ENCODE measurements at places on chromosomes 2 and 18.

- no peak for DNase-seq
Measured at GRCh38 chr2:39512434-39512935, 75.4 kb upstream of the MAP4K3 start.

DNA sequence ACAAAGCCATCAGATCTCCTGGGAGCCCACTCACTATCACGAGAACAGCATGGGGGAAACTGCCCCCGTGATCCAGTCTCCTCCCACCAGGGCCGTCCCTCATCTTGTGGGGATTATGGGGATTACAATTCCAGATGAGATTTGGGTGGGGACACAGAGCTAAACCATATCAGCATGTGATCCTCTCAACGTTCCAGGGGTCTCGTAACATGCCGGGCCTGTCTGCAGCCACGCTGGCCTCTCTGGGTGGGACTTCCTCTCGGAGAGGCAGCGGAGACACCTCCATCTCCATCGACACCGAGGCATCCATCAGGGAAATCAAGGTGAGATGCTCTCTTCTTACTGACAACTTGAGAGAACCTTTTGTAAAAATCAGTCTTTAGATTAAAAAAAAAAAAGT, 49.6 kb upstream of the RBM44 start:
- DNase-seq: no peak

DNA sequence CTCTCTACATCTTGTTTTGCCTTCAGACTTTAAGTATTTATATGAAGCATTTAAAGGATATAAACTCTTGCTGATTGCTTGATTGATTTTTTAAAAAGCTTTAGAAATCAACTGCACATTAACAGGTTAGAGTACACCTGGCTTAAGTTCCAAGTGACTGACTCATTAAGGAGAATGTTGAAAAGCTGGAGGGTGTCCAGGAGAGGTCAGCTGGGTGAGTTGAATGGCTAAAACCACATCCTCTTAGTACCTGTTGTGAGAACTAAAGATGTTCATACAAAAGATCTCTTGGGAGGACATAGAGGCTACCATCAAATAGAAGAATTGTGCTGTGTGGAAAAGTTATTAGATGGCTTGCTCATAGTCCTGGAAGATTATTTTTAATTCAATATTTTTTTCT, 206.8 kb downstream of the TXNL1 start:
- DNase-seq: no peak

DNA sequence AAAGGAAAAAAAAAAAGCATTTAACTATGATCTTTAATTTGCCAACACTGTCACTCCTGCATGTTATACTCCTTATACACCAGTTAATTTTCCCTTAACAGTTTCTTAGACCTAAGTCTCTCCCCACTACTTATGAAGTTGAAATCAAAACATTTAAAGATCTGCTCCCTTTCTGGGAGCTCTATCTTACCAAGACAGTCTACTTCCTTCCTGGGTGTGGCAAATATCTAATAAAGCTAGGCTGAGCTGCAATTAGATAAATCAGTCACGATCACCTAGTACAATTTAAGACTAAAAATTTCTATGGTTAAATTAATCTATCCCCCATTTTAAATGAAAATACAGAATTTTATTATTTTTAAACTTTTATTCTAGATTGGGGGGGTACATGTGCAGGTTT, 33.4 kb downstream of the PUM2 start:
- no peak for DNase-seq

- DNase-seq: no peak
Measured at GRCh38 chr2:121242175-121242875, 42.7 kb downstream of the TFCP2L1 start.

DNA sequence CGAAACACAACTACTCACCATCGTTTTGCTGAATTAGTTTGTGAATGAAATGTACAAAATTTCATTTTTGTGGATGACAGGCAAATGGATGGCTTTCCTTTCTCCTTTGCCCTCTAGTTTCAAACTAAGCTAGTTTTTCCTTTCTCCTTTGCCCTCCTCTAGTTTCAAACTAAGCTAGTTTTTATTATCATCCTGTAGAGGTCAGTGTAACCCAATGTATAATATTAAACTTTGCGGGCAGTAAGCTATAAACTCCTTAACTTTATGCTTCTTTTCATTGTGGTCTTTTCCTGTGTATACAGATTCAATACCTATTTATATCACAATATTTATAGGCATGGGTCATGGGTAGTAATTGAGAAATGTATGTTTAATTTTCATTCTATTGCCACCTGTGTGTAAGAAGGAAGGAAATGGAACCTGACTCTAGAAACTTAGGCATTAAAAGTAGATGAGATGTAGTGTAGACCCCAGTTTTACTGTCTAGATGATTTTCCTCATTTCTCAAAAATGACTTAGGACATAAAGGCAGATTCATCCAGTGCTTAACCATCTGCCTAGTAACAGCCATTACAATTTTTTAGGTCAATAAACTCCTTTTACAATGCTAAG, 58.1 kb downstream of the MAP3K19 start:
- DNase-seq: peak; percentile 22

DNA sequence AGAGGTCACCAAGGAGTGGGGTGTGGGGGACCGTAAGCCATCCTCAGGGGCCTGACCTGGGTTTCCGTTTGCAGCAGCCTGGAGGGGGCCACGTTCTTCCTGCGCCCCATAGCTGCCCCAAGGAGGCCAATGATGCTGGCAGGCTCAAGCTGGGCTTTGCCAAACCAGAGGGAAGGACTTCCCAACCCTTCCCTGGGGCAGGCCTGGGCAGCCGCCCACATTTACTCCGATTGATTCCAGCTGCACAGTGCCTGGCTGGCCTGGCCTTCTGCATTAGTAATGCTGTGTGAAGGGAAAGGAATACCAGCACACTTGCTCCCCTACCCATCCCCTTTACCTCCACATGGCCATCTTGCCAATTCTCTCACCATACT, 360.6 kb upstream of the SLC14A2 start:
- no peak for DNase-seq

DNA sequence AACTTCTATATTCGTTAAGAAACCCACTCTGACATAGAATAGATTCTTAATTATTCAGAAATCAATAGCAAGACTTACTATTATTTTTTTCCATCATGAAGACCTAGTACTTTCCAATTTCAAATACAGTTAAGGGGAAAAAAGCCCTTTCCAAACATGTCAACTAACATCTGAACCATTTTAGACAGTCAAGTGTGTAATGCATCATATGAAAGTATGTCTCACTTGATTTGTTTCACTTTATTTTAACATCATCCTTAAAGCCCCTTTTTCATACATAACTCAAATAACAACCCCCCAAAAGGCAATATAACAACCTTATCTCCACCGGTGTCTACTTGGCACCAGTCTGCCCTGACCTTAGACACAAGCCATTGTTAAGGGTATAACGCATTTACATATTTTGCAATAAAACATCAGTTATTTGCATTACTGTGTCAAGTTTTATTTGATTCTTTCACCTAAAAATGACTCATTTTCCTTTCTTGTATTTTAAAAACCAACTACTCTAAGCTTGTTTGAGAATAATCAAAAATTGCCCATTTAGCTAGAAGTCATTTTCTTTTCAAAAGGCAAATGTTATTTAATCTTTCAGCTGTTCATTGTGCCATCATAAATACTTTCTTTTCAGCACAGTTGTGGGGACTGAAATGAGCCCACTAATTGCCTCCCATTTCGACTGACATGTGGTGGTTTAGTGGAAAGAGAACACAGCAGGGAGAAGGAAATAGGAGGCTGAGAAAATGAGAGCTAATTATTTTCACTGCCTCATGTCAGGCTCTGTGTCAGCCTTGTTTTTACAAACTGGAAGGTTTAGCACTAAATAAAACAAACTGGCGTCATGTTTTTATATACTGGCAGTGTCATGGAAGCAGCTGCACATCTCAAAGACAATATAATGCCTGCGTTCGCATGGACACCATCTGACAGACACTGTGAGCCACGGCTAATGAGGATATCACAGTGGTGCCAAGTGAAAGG, 104.7 kb upstream of the CDCA7 start:
- DNase-seq: peak; percentile 95

DNA sequence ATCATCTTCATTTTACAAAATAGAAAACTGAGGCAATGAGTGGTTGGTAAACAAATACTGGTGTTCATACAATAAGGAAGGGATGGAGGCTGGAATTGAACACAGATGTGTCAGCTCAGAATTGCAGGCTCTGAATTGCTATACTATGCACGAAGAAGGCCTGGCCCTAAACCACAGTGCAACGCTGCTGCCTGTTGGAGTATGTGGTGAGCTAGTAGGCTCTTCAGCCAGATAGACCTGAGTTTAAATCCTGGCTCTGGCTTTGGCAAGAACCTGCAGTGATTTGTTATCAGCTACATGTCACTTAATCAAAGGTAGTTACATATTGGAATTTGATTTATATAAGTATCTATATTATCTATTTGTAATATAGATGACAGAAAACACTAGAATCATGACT, 1602.4 kb upstream of the CELF4 start:
- no peak for DNase-seq

GRCh38 chr18:65215865-65216466, 534.8 kb upstream of the CDH7 start:
- peak; percentile 93 for DNase-seq

- no peak for DNase-seq
Measured at GRCh38 chr2:66688951-66689350, 254.0 kb downstream of the MEIS1 start.

DNA sequence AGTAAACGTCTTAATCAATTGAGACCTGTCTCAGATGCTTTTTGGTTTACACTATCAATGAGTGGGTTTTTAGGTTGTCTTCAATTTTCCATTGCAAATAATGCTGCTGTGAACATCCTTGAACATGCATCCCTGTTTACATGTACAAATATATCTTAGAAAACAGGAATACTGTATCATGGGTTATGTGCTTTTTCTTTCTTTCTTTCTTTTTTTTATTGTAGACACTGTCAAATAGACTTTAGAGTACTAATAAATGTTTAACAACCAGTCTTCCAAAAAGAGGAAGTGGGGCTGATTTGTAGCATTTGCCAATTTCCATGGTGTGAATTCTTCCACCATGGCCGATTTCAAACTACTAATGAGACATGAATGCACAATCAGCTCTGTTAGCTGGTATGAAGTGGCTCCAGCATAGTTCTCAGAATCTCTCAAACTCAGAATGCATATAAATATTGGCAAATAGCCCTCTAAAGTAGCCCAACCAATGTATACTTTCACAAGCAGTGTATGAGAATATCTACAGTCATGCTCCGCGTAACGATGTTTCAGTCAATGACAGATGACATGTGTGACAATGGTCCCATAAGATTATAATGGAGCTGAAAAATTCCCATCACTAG, 50.3 kb upstream of the B3GNT2 start:
- DNase-seq: no peak

DNA sequence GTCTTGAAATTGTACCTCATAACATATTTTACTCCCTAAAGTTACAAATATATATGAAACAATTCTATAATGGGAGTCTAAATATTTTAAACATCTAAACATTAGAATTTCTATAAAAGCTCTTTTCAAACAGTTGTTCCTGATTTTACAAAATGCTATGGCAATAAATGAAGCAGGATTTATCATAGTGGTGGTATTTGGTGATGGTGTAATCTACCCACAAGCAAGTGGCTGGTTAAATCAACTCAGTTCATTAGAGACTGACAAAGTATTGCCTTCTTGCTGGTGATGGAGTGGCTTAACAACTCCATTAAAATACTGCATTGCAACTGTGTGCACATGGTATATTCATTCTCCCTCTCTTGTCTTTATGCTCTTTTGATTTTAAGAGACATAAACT, 138.9 kb downstream of the PMAIP1 start:
- no peak for DNase-seq

DNA sequence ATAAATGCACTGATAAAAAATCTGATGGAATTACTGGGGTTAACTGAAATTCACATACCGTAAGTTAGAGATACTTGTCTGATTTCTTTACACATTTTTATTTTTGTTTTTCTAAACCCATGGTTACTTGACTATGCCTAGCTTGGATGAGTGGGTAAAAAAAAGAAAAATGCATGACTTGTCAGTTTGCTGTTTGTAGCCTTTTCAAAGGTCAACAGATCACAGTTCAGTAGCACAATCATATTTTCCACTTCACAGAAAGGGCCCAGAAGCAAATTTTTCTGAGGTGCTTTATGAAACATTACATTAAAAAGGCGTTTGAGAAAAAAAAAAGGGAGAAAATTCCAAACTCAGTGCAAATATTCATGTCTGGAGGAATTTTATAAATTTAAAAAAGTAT, 16.4 kb downstream of the SLC16A14 start:
- no peak for DNase-seq

DNA sequence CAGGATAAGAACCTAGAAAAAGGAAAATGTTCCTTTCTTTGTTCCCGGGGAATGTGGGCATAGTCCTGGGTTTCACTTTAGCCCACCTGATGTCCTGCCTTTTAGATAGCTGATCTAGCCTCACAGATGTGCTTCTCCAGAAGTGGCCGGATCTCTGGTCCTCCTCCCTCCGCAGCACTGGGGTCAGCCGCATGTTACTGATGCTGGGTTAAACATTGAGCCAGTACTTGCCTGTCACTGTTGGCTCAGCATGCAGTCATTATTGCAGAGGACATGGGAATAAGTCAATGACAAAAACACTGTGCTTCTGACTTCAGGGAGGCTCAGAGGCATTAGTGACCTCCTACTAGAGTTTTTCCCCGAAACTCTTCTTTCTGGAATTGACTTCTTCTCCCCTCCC, 27.6 kb downstream of the NCK2 start:
- no peak for DNase-seq

DNA sequence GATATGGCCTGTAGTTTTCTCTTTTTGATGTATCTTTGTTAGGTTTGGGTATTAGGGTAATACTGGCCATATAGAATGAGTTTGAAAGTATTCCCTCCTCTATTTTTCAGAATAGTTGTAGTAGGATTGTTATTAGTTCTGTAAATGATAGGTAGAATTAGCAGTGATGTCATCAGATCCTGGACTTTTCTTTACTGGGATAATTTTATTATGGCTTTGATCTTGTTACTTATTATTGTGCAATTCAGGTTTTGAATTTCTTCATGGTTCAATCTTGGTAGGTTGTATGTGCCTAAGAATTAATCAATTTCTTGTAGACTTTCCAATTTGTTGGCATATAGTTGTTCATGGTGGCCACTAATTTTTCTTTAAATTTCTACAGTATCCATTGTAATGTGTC, 916.6 kb downstream of the CCDC85A start:
- no peak for DNase-seq

DNA sequence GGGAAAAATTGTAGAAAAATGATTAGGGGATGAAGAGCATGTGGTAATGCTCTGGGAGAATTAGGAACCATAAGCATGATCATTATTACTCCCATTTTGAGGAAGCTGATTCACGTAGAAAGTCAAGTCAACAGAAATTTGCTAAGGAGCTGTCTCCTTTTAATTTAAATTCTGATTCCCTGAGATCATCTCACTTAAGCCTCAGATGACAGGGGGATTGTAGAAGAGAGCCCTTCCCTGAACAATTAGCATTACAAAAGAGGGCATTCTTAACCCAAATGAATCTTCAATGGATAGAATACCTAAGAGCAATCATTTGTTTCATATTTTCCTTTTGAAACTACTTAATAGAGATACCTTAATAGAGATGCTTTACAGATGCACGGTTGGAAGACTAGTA, 267.9 kb downstream of the NYAP2 start:
- no peak for DNase-seq

DNA sequence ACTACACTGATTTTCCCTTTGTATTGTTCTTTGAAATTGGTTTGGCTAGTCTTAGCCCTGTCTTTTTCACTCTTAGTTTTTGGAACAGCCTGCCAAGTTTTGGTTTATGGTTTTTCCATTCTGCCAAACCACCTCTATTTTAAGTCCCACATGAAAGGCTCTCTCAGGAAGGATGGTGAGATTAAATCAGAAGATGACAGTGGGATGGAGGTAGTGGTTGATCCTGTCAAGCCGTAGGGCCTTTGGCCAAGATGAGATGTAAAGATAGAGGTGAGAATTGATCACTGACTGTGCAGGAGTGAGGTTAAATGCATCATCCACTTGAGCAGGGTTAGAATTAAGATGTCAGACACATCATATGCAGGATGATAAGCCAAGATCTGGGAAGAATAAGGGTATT, 948.5 kb downstream of the SLC4A3 start:
- DNase-seq: no peak

Data from NCI-H146 (cell line).